ENCODE measurements at places on chromosomes 3 and 15.

DNA sequence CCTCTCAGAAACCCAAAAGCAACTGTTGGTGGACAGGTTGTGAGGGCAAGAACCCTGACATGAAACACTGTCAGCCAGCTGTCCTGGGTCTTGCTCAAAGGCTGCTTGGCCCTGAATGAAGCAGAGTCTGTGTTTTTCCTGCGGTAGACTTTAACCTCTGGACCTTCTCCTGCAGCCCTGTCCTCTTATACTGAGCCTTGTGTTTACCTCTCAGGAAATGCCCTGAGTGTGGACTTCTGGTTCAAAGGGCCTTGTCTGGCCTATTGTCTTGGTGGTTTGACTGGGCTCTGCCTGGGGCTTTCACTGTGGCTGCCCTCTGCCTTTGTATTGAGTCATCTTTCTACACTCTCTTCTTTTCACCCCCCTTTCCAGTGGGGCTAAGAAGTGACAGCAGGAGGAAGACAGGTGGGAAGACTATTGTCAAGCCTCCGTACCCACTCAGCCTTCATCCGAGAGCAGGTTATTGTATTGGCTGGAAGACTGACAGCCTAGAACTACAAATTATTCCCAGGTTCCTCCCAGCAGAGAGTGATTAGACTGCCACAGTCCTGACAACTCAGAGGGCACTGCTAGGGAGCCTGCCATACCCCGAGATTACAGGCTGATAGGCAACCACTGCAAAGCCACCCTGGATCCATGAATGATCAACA is 3.5 kb downstream of the SEC13 start:
- H3K27me3 ChIP-seq, result no peaks in the 10 kb centered on the region
- peaks cover 23% of the 10 kb centered on the region for H3K4me1 ChIP-seq
- DNase-seq, result no peak
- no peak overlapping the region for H3K27ac ChIP-seq

GRCh38 chr3:39098473-39099000 is 8.9 kb downstream of the GORASP1 start:
- no peak for DNase-seq
- H3K36me3 ChIP-seq, result peaks cover 4% of the 10 kb centered on the region
- peaks cover 12% of the 10 kb centered on the region for H3K4me1 ChIP-seq
- no peak overlapping the region for H3K27ac ChIP-seq
- no peak overlapping the region for H3K4me3 ChIP-seq

- H3K27ac ChIP-seq, result no peak overlapping the region
- DNase-seq, result no peak
- H3K4me1 ChIP-seq, result no peaks in the 10 kb centered on the region
- H3K4me3 ChIP-seq, result no peak overlapping the region
- H3K36me3 ChIP-seq, result peaks cover 4% of the 10 kb centered on the region
These were observed 172.7 kb upstream of the TP63 start for GRCh38 chr3:189458528-189458927.

- H3K27ac ChIP-seq, result peak overlapping the region; percentile 74
- DNase-seq, result peak; percentile 15
- no peaks in the 10 kb centered on the region for H3K27me3 ChIP-seq
- H3K4me3 ChIP-seq, result peak overlapping the region; percentile 90
These were observed 2.6 kb downstream of the ARID3B start for GRCh38 chr15:74543583-74543982.

DNA sequence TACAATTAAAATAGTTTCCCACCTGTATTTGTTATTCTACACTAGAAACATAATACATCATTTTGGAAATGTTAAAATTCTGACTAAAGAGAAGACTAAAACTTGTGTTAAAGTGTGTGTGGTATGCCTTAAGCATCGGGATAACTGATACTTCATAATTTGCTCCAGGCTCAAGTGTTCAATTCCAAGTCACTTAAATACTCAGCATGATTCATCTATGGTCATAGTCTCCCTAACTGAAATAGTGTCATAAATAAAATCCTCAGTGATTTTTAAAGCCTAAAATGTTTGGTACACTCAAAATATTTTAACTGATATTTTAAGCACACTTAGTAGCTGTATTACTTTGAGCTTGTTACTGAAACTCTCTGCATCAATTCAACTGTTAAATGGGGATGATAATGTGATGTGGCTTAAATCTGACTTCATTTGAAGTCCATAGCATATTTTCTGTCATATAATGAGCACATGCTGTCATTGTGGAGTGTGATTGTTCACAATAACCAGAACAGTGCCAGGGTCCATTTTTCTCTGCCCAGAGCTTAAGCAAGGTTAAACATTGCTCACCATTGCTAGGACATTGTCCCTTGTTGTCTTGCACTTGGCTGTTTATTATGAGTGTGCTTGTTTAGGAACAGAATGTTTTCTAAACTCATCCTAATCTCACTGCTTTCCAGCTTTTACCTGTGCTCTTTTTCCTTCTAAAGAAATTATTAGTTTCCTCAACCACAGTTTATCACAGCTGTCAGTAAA is 122.2 kb downstream of the KLHL25 start:
- peaks cover 32% of the 10 kb centered on the region for H3K36me3 ChIP-seq
- no peaks in the 10 kb centered on the region for H3K27me3 ChIP-seq
- H3K4me1 ChIP-seq, result peaks cover 27% of the 10 kb centered on the region
- H3K4me3 ChIP-seq, result no peak overlapping the region
- no peak for DNase-seq
- no peak overlapping the region for H3K27ac ChIP-seq

DNA sequence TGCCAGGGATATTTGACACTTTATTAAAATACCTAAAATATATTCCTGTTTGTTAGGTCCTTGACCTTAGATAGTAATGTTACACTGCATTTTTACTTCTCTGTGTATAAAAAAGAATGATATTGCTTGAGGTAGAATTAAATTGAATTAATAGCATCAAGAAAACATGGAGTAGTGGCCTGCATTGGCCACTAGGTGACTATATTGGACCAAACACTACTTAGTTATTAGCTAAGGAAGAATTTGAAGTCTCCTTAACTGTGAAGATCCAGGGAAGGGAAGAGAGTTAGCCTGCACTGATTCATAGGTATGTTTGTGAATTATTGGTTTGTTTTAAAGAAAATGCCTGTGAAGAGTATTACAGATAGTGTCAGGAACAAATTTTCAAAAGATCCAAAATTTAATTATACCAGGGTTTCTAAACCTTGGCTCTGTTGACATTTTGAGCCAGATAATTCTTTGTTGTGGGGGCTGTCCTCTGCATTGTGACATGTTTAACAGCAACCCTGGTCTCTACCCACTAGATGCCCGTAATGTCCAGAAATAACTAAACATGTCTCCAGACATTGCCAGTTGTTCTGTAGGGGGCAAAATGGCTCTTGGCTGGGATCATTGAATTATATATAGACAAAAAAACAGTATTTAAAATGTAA is 103.6 kb upstream of the THSD4 start:
- H3K27me3 ChIP-seq, result peaks cover 27% of the 10 kb centered on the region
- H3K27ac ChIP-seq, result no peak overlapping the region
- no peak overlapping the region for H3K4me3 ChIP-seq
- no peaks in the 10 kb centered on the region for H3K4me1 ChIP-seq
- no peak for DNase-seq

GRCh38 chr15:91866971-91867372 is 13.5 kb downstream of the SLCO3A1 start:
- H3K4me1 ChIP-seq, result peaks cover 66% of the 10 kb centered on the region
- H3K27ac ChIP-seq, result no peak overlapping the region
- no peak for DNase-seq

DNA sequence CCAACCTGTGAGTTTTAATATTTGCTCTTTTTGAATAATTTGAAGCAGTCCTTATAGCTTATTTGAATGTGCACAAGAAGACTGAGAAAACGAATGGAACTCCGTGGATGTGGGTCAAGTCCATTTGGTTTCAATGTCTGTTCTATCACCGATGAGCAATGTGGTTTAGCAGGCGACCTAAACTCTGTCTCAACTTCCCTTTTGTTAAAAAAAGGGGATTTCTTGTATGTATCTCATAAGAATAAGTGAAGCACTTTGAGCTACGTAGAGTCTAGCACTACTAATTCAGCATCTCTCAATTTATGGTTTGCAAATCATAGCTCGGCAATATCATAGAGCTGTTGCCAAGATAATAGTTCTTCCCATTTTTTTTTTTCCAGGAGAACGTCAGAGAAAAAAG is 4.6 kb upstream of the SKIL start:
- DNase-seq, result no peak
- H3K27ac ChIP-seq, result no peak overlapping the region
- no peak overlapping the region for H3K4me3 ChIP-seq
- no peaks in the 10 kb centered on the region for H3K36me3 ChIP-seq
- H3K27me3 ChIP-seq, result no peaks in the 10 kb centered on the region

All from activated naive CD8-positive, alpha-beta T cell treated with anti-CD3 and anti-CD28 coated beads for 36 hours (primary cell).